ENCODE measurements at places on chromosomes 1 and 21.

- no peak for DNase-seq
Measured at GRCh38 chr1:94863297-94863911, 43.2 kb downstream of the SLC44A3 start.

DNA sequence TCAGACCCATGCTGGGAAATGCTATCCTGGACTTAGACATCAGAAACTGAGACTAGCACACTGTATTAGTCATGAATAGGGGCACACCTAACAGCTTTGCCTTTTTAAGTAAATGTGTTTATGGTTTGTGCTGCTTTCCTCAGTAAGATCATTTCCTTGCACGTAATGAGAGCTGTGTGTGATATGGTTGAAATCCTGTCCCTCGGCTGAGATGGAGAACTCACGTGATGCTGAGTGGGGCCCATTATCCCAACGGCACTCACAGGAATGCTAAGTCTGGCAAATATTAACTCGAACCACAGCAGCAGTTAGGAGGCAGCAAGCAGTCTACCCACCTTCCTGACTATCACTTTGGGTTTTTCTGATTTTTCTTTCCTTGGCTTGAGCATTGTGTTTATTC lies 38.2 kb downstream of the BCL9 start:
- no peak for DNase-seq

GRCh38 chr1:206102292-206102936 lies 14.8 kb downstream of the AVPR1B start:
- no peak for DNase-seq

- no peak for DNase-seq
Measured at GRCh38 chr1:11521582-11522399, 42.8 kb downstream of the DISP3 start.

- DNase-seq, result no peak
Measured at GRCh38 chr1:95701450-95702173, 467.6 kb downstream of the RWDD3 start.

GRCh38 chr1:11337580-11338073 lies 64.6 kb downstream of the UBIAD1 start:
- peak; percentile 42 for DNase-seq

GRCh38 chr1:208135354-208135753 lies 108.8 kb downstream of the PLXNA2 start:
- DNase-seq, result no peak

DNA sequence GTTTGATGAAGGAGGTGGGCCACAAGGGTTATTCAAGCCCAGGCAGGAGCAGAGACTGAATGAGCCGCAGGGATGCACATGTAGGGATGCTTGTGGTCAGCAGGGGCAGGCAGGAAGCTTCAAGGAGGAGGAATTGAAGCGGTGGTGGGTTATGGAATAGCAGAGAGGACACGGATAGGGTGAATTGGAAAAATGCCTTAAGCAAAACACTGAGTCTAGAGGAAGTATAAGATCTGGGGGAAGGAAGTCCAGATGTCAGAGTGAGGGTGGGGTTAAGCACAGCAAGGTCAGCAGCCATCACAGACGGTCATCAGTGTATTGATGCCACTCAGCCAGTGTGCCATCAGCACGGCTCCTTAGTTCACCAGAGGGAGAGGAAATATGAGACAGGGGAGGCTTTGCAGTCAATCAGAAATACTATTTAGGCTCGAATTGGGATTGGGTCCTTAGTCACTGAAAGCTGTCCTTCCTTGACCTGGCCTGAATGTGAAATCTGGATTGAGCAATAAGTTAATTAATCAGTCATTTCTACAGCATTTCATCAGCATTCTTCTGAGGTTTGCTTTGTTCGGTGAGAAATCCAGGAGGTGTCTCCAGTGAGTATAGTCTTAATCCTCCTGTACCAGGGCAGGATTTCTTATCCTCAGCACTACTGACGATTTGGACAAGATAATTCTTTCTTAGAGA lies 6.0 kb upstream of the LCE1F start:
- no peak for DNase-seq

DNA sequence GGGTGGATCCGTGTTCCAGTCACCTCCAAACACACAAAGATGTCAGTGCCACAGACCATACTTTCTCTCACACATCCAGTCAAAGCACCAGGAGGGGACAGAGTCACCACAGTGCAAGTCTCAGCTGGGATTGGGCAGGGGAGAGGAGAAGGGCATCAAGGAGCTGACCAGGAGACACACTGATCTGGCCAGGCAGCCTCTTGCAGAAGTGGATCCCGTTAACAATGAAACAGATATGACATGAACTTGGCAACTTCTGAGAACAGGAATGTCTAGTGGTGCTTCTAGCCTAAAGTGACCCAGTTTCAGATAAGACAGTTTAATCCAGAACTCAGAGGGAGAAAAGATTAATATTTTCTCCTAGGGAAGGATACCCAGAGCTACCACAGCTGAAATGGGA lies 71.0 kb downstream of the HIVEP3 start:
- DNase-seq, result no peak

- no peak for DNase-seq
Measured at GRCh38 chr1:31739346-31739745, 24.8 kb downstream of the ADGRB2 start.

DNA sequence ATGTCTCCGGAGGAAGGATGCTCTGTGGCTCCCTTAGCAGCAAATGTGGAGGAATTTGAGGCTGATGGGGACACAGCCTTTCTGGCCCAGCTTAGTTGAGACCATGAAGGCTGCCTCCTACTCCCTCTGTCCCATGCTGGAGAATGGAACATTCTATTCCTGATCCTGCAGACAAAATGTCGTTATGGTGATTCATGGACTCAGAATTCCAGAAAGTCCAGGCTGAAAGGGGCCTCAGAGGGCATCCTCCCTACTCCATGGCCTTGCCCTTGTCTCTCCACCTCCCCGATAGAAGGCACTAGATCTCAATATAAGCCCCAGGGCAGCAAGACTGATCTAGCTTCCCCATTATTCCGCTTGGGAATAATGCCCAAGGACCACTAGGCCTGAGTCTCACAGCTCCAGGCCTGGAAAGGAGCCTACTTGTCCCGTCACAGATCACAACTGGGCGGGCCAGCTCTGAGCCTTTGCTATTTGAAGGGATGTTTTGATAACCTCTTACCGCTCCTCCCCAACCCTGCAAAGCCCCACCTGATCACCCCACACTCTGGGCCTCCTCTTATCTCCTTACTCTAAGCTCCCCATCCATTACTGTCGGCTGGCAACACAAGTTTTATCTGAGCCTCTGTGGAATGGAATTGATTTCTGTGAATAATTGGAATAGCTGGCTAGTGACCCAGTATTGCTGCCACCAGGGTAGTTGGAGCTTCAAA lies 52.8 kb upstream of the TRABD2B start:
- DNase-seq, result no peak

GRCh38 chr1:39488793-39489566 lies 2.5 kb upstream of the BMP8A start:
- DNase-seq, result no peak

DNA sequence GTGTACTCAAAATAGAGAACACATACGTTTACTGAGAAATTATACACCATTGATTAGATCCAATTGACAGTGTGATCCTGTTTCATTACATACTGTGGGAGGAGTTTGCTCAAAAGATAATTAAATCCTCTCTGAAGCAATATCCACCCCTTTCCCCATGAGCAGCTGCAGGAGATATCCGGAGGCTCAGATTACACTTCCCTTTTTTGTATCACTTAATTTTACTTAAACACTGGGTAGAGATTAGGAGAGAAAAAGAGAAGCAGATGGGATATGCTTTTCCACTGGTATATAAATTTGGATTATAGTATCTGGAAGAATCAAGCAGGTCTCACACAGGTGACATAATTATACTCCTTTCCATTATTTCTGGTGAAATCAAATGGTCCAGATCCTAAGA lies 333.3 kb upstream of the ZRANB2 start:
- DNase-seq, result no peak

GRCh38 chr1:2379733-2380404 lies 11.5 kb downstream of the MORN1 start:
- DNase-seq, result peak; percentile 52

DNA sequence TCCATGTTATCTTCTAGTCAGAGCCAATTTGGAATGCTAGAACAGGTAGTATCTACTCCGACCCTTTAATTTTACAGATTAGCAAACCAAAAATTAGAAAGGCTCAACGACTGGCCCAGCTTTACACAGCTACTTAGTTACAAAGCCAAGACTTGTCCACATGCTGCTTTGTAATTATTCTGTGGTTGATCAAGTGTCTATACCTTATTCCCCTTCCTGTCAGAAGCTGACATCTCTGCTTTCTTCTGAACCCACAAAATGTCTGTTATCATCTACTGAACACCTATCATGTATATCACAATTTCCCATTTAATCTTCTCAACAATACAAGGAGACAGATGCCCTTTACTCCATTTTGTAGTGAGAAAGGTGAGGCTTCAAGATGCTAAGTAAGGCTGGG lies 15.6 kb downstream of the TGFBR3 start:
- DNase-seq, result no peak

- DNase-seq, result no peak
Measured at GRCh38 chr1:178684542-178685000, 40.5 kb upstream of the RALGPS2 start.

GRCh38 chr1:93715529-93716126 lies 34.0 kb upstream of the BCAR3 start:
- DNase-seq, result no peak

- DNase-seq, result peak; percentile 43
Measured at GRCh38 chr1:7535934-7536878, 234.9 kb upstream of the VAMP3 start.

DNA sequence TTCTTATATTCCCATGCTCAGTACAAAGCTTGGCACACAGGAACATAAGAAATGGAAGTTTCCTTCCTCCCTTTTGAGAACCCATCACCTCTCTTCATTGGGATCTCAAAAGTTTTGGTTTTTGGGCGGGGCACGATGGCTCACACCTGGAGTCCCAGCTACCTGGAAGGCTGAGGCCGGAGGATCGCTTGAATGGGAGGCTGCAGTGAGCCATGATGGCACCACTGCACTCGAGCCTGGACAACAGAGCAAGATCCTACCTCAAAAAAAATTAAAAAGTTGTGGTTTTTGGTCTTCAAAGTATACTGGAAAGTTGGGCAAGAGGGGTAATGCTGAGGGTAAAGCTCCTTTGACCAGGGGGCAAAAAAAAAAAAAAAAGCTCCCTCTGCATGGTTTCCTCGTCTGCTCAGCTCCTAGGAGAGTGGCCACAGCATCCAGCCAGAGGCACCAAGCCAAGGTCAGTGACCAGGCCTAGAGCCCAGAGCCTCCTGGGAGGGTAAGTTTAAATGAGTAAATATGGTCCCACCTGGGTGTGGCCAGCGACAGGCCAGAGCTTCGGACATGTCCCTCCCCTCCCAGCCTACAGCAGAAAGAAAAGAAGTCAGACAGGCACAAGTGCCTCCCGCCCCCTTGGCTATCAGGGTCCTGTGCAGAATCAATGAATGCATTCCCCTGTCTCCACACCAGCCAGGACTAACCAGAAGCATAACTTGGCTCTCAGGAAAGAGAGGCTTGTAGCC lies 5.0 kb downstream of the MEF2D start:
- peak; percentile 85 for DNase-seq

GRCh38 chr1:81505831-81506230 lies 294.9 kb upstream of the ADGRL2 start:
- no peak for DNase-seq

- DNase-seq, result no peak
Measured at GRCh38 chr1:1157914-1158710, 15.6 kb upstream of the TTLL10 start.

- DNase-seq, result no peak
Measured at GRCh38 chr1:3876716-3877115, 19.4 kb downstream of the DFFB start.

DNA sequence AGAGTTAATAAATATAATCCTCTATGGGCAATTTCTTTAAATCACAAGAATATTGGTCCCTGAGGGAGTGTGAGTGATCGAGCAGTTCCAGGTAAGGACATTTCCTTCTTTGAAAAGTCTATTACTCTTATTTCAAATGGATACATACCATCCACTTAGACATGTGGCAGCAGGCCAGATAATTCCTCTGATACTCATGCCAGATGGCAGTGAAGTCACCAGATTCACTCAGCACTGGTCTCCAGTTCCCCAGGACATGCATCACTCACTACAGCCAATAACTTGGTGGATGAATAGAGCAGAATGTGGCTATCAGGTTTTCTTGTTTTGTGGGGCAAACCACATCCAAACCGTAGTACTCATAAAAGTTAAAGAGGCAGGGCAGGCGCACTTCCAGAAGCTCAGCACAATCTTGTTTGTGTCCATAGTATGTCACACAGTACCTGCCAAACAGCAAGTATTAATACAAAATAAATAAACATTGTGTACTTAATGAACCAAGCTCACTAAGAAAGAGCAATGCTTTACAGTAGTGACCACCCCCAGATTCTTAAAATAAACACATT lies 74.2 kb upstream of the CD53 start:
- DNase-seq, result no peak

GRCh38 chr1:99777752-99778151 lies 11.3 kb upstream of the FRRS1 start:
- DNase-seq, result no peak

DNA sequence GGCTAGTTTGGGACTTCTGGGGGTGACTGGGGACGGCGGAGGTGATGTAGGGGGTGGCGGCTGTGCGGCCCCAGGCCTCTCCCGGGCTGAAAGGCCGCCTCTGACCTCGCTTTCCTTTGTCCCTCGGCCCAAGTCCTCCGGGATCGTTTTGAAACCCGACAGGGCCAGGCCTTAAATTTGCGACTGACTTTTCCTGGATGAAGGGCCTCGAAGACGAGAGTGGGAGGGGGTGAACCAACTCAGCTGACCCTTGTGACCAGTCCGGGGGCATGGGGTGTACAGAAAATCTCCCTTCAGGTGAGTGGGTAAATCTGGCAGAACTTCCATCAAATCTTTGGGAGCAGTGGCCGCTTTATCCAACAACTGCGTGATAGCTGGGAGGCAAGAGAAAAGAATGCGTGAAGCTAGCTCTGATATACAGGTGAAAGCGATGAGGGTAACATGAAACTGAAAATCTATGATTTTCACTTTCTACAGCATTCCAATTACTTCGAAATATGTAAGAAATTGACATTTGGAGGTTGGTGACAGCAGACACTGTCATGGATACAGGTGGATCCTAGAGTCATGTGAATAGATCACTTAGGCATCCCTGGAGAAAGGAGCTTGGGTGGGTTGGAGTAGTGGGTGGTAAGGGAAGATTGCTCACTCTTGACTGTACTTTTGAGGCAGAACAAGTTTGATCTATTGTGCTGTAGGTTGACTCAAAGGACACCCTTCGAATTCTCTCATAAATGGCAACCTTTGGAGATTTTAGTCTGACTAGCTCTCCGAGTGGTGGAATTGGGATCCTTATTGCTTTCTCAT lies 885 bp downstream of the AHCYL1 start:
- no peak for DNase-seq
